Left lung (tissue), 14 donors: ENCODE measurements at places on chromosomes 12 and 14. TPM values are rescaled to one million over a fixed set of nuclear protein-coding genes. Genes with fewer than 3 reads are reported as not detected.

GRCh38 chr12:48183091-48183875 lies at the start of gene CCDC184:
Gene CCDC184 (plus strand): TSS chr12:48183644. CDS start chr12:48184123, 479 bp downstream.
- H3K4me1 ChIP-seq: peaks cover 21% of the 10 kb centered on the region
- no peak within 1 kb of the TSS for H3K27ac ChIP-seq
- H3K27me3 ChIP-seq: peaks cover 79% of the 10 kb centered on the region
- peak within 1 kb of the TSS; percentile 71 for H3K4me3 ChIP-seq

DNA sequence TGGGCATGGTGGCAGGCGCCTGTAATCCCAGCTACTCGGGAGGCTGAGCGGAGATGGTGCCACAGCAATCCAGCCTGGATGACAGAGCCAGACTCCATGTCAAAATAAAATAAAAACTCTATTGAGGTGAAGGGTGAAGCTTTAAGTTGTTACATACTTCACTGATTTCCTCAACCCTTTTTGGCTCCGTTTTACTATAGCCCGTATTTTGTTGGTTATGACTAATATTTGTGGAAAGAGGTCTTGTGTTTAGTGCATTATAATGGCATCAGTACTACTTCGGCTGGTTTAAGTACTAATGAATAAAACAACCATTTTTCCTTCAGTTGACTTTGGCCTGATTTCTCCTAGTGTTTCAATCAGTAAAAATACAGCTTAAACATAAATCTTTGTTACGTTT lies 27.0 kb upstream of the SLC2A14 start:
- no peaks in the 10 kb centered on the region for H3K36me3 ChIP-seq
- no peak overlapping the region for H3K4me3 ChIP-seq
- H3K27ac ChIP-seq: no peak overlapping the region
- DNase-seq: no peak

GRCh38 chr14:74618078-74618952 lies 6.3 kb upstream of the LTBP2 start:
- peak overlapping the region; percentile 94 for H3K27ac ChIP-seq
- no peak overlapping the region for H3K4me3 ChIP-seq
- H3K36me3 ChIP-seq: no peaks in the 10 kb centered on the region
- peak; percentile 58 for DNase-seq
- peaks cover 10% of the 10 kb centered on the region for H3K27me3 ChIP-seq

- H3K27ac ChIP-seq: no peak overlapping the region
- no peaks in the 10 kb centered on the region for H3K36me3 ChIP-seq
- DNase-seq: no peak
- H3K27me3 ChIP-seq: no peaks in the 10 kb centered on the region
- H3K4me3 ChIP-seq: no peak overlapping the region
These were observed 136.7 kb upstream of the EGLN3 start for GRCh38 chr14:34087571-34087970.

DNA sequence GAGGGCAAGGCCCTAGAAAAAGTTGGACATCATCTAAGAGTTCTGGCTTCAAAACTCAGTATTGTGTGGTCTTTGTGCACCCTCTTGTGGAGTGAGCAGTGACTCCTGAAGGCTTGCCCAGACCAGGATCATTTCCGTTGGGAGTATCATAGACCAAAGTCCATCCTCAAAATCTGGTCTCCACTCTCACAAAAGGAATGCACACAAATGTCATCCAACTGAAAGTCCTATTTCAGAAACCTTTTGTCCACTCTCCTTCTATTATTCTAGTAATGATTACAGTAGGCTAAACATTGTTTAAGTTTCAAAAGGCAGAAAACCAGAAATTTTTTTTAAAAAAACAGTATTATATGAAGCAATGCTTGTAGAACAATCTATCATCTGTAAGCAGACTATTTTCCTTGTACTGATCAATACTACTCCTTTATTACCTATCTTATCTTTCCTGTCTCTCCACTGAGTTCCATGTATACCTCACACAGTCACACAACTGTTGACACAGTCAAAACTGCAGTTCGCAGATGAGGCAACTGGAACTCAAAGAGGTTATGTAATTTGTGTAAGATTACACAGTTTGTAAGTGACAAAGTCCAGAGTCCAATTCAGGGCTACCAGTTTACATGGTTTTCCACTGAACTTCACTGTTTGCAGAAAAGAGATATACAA lies 41.4 kb downstream of the COX16 start:
- H3K4me3 ChIP-seq: no peak overlapping the region
- DNase-seq: peak; percentile 77
- H3K27ac ChIP-seq: no peak overlapping the region
- no peaks in the 10 kb centered on the region for H3K36me3 ChIP-seq

DNA sequence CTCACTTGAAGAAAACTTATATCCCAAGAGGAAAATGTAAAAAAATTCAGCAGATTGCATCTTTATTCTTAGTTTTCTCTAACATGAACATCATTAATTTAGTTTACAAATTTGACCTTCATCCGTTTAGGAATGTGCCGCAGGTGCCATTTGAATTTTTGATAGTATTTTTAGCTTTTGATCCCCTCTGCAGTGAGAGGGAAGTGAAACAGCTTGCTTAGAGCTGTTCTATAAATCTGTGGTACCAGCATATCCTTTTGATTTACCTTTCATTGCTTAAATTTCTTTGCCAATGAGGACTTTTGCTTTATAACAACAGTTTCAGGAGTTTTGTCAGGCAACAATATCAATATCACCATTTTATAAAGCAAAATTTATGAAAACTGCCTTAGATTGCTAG lies 32.7 kb downstream of the DUSP6 start:
- H3K4me1 ChIP-seq: no peaks in the 10 kb centered on the region
- H3K36me3 ChIP-seq: no peaks in the 10 kb centered on the region
- no peak overlapping the region for H3K27ac ChIP-seq
- no peak for DNase-seq
- no peaks in the 10 kb centered on the region for H3K27me3 ChIP-seq

Gene KCNA1
- polyA plus RNA-seq: not detected

DNA sequence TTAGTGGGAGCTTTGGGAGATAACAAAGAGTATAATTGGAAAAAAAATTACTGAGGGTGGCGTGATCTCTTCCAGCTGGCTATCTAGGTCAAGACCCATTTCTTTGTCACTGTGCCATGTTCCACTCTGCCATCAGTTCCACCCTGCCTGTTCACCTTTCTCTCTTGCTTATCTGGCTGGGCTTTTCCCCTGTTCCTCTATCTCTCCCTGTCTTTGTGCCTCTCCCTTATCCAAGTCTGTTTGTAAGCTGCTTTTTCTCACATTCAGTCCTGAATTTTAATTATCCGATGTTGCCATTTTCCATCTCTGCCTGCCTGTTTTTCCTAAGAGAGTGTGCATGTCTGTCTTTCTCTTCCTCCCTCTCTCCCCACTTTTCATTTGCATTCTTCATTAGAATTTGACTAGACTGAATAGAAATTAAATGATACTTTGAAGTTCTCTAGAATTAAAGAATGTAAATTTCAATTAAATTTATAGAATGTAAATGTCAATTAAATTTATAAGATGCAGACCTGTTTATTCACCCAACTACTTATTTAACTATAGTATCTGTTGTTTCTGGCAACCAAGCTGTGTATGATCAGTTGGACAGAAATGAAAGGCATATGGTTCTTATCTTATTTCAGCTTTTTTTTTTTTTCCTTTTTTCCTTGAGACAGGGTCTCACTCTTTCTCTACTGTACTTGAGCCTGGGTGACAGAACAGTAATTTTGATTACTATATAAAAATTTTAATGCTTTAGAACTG lies 40.9 kb upstream of the A2ML1 start:
- H3K36me3 ChIP-seq: peaks cover 7% of the 10 kb centered on the region
- H3K4me1 ChIP-seq: no peaks in the 10 kb centered on the region
- H3K4me3 ChIP-seq: no peak overlapping the region

DNA sequence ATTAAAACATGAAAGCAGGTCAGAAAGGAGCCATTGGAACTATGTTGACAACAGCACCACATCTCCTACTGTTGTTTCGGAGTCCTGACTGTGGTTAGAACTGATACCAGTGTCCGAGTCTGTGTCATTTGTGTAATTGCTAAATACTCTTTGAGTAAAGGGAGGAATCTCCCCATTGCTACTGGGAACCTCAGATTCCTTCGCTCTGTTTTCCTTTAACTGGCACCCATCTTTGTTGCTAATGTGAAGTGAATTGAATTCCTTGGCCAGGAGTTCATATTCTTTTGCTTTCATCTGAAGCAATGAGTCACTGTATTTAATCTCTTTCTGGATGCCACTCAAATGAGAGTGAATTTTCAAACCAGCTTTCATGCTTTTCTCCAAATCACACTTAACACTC lies 31.5 kb downstream of the RASSF9 start:
- H3K27ac ChIP-seq: no peak overlapping the region
- H3K36me3 ChIP-seq: no peaks in the 10 kb centered on the region
- H3K4me3 ChIP-seq: no peak overlapping the region

Gene TCTN1
- 84.3 TPM for polyA plus RNA-seq

Gene STON2
- 8.4 TPM for polyA plus RNA-seq

DNA sequence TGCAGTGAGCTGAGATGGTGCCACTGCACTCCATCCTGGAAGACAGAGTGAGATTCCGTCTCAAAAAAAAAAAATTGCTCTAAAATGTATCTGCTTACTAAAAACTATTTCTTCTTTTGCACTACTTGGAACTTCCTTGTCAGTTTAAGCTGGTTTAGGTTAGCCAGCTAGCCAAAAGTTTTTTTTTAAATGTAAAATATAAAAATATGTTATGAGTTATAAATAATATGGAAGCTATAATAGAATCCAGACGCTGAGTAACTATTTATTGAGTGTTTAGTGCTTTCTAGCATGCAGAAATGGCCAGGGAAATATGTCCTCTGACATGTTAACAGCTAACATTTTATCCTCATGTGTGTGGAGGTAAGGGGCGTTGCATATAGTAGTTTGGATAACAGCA lies 85.6 kb downstream of the PLEKHA5 start:
- H3K36me3 ChIP-seq: no peaks in the 10 kb centered on the region
- no peaks in the 10 kb centered on the region for H3K27me3 ChIP-seq
- no peak overlapping the region for H3K4me3 ChIP-seq
- DNase-seq: no peak
- H3K4me1 ChIP-seq: no peaks in the 10 kb centered on the region
- H3K27ac ChIP-seq: no peak overlapping the region

Gene PPP2R5E
- 37.9 TPM for polyA plus RNA-seq

GRCh38 chr12:78406828-78407227 lies 457.7 kb upstream of the SYT1 start:
- DNase-seq: no peak
- no peaks in the 10 kb centered on the region for H3K4me1 ChIP-seq
- no peak overlapping the region for H3K4me3 ChIP-seq
- H3K27ac ChIP-seq: no peak overlapping the region
- H3K36me3 ChIP-seq: no peaks in the 10 kb centered on the region

Gene KLRC3
- polyA plus RNA-seq: not detected

GRCh38 chr12:1584326-1584725 lies 10.1 kb downstream of the FBXL14 start:
- H3K27ac ChIP-seq: no peak overlapping the region
- H3K36me3 ChIP-seq: no peaks in the 10 kb centered on the region
- H3K4me3 ChIP-seq: no peak overlapping the region
- no peaks in the 10 kb centered on the region for H3K27me3 ChIP-seq
- peaks cover 36% of the 10 kb centered on the region for H3K4me1 ChIP-seq

- no peak overlapping the region for H3K27ac ChIP-seq
- no peak for DNase-seq
- H3K4me3 ChIP-seq: no peak overlapping the region
- H3K36me3 ChIP-seq: no peaks in the 10 kb centered on the region
- no peaks in the 10 kb centered on the region for H3K27me3 ChIP-seq
These were observed 43.2 kb downstream of the MGAT4C start for GRCh38 chr12:86213012-86213411.
